ENCODE measurements at places on chromosomes 5 and 9.

- DNase-seq = no peak
Observed at GRCh38 chr9:125405938-125406809, 144.5 kb downstream of the GAPVD1 start.

DNA sequence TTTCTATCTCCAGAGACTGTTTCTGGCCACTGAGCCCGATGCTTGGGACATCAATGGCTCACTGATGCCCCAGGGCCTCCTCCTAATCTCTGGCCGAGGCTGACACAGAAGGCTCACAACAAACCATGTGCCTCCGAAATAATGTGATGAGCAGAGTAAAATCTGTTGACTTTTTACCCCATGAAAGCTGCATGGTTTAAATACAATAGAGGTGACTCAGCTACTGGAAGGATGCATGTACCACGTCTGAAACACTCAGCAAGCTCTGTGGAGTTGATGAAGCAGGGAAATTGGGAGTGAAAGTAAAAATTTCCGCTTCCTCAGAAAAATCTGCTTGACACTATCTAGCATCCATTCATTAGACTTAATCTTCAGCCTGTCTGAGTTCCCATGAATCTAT lies 111.1 kb upstream of the EQTN start:
- no peak for DNase-seq

DNA sequence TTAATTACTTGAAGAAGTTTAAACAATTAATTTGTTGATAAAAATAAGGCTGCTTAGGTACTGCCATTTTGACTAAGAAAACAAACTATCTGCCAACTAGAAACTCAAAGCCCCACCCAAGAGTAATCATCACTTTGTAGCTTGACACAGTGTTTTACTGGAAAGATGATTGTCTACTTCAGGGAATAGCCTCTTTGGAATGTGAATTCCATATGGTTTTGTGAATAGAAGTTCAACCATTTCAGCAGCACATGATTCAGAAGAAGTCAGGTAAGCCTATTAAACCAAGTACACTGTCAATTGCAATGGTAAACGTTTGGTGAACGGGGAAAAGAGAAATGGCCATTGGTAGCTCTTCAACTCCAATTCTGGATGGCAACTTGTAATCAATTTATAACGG lies 55.2 kb downstream of the PLK2 start:
- no peak for DNase-seq

DNA sequence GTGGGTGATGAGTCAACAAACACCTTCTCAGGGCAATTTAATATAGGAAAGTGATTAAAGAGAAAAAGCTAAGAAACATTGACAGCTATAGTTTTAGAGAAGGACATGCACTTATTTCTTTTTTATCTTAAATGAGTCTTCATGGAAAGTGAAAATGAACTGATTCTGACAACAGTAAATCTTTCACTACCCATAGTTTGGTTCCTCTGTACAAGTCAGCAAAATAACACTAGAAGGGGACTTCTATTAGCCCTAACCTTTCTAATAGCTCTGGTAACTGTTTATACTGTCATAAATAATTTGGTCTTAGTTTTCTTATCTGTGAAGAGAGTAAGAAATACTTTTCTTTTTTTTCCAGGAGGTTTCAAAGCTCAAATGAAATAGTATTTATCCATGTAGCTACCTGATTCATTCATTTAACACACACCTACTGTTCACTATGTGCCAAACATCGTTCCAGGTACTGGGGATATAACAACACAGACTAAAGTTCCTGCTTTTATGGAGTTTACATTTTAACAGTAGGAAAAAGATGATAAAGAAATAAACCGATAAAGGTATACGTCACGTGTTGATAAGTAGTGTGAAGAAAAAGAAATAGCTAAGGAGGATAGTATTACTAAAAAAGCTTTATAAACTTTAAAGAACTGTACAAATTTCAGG lies 148.2 kb downstream of the PCSK1 start:
- DNase-seq = no peak

DNA sequence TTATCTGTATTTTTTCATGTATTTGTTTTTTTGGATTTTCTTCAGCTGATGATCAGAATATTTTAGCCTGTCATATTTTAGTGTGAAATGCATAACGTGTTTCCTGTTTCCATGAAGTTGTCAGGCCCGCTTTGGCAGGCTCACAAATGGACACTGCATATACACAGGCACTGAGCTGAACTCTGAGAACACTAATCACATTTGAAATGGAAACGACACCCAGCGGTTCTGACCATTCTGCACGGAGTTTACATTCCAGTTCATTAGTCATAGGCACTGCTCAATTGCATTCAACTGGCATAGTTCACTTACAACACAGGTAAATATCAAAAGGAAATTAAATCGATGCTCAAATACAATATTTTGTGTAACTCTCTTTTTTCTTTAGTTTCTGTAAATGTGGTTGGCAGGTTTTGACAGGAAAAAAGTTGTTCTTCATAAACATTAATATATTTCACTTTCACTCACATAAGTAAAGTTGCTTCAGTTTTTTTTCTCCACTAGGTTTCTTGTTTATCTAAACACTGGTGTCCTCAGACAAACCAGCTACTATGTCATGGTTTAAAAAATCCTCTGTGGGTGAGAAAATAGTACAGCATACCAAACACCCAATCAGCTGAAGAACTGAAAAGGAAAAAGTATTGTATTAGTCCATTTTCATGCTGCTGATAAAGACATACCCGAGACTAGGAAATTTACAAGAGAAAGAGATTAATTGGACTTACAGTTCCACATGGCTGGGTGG lies 559.0 kb upstream of the DAP start:
- DNase-seq = no peak

Measured in amygdala (tissue), 56 donors.